IPS DF 19.7 (cell line): ENCODE measurements at places on chromosomes 2 and 18.

DNA sequence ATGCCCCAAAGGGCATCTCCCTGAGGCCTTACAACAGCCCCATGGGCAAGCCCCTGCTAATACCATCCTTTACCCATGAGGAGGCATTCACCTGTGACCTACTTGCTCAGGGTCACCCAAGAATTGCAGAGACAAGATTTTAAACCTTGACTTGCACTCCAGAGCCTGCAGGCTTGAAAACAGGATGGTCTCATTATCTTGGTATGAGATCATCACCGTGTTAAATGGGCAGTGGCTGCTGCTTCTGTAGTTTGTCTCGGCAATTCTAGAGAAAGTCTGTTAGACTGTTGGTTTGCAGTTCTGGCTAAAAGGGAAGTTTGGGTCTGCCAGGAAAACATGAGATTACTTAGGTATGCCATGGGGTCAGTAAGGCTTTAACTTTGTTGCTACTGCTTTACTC lies 698.9 kb downstream of the GALR1 start:
- DNase-seq = no peak

DNA sequence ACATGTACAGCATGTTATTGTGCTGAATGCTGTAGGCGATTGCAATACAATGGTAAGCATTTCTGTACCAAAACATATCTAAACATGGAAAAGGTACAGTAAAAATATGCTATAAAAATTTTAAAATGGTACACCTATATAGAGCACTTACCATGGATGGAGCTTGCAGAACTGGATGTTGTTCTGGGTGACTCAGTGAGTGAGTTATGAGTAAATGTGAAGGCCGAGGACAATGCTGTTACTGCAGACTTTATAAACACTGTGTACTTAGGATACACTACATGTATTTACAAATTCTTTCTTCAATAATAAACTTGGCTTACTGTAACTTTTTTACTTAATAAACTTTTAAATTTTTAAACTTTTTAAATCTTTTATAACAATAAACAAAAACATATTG lies 473.4 kb upstream of the UBE2E3 start:
- DNase-seq = no peak

- DNase-seq = no peak
These were observed 26.5 kb downstream of the LYPD6B start for GRCh38 chr2:149064856-149065630.

DNA sequence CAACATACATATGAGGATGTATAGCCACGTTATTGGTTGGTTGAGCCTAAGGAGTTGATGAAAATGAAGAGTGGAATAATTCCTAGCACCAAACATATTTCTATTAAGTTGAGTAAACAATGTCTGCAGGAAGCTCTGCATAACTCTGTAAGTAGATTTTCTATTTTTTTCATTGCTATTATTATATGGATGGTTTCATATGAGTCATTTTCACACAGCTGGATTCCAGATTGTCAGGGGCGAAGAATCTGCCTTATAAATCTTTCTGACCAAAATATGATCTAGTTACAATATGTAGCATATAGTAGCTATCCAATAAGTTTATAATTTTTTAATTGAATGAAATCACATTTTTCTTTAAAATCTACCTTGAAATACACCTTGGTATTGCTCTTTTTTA lies 468.0 kb upstream of the PKDCC start:
- DNase-seq = no peak

DNA sequence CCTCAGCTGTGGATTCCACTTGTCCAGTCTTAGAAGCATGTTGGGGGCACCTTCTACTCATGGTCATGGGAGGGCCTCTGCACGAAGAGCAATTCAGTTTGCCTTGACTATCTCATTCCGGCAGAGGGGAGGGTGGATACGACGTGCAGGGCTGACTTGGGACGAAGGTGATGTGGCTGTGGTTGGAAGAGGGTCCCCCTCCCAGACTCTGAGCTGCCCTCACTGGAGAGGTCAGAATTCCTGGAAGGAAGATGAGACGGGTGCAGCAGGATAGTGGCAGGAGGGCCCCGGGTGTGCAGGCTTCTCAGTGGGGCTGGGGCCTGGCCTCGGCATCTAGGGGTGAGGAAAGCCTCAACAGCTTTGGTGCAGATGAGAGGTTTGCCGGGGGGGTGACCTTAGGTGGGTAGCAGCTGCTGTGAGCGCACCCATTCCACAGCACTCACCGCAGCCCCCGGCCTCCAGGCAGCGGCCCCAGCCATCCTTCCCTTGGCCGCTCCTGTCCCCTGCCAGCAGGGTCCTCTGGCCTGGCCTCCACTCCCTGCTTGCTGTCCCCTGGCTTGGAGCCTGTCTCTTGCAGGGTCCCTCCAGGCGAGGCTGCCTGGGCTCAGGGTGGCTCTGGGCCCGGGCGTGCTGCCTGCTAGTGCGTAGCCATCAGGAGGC lies 3.2 kb downstream of the RNPEPL1 start:
- no peak for DNase-seq

DNA sequence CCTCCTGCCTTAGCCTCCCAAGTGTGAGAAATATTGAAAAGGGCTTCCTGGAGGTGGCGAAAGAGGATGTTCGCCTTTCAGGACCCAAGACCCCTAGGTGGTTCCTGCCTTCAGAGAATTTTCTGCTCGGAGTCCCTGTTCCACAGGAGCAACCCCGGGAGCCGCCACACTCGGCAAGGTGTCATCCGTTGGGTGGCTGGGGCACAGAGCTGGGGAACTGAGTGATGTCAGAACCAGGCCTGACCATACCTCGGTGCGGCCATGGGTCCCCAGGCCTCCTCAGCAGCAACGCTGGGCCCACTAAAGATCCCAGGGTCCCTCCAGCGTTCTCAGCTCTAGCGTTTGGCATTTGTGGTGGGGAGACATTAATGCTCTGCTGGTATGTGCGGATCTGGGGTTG lies 23.7 kb upstream of the TAF1B start:
- no peak for DNase-seq

DNA sequence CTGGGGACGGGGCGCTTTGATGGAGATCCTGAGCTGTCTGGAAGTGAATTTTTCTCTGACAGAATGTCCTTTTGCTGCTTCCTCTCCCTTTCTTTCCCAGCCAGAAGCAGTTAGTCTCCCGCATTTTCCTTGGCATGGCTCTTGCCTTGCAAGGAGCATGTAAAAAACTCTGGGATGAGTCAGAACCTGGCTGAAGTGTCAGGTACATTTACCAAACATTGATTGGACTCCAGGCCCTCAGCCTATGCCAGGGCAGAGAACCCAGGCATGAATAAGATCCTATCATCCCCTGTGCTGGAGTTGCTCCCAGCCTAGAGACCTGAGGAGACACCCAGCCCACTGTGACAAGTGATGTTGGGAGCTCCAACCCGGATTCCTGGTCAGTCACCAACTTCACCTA lies 21.6 kb downstream of the STON1 start:
- no peak for DNase-seq

- DNase-seq = no peak
These were observed 27.6 kb downstream of the STAT1 start for GRCh38 chr2:190986221-190986953.

GRCh38 chr2:54564439-54564838 lies 108.3 kb downstream of the SPTBN1 start:
- DNase-seq = no peak

DNA sequence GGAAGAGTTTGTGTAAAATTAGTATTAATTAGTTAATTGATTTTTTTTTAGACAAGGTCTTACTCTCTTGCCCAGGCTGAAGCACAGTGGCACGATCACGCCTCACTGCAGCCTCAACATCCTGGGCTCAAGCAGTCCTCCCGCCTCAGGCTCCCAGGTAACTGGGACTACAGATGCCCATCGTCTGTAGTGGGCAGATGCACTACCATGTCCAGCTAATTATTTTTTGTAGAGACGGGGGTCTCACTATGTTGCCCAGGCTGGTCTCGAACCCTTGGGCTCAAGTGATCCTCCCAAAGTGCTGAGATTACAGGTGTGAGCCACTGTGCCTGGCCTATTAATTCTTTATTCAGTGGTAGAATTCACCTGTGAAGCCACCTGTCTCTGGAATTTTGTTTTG lies 41.1 kb downstream of the UBE2F start:
- no peak for DNase-seq

DNA sequence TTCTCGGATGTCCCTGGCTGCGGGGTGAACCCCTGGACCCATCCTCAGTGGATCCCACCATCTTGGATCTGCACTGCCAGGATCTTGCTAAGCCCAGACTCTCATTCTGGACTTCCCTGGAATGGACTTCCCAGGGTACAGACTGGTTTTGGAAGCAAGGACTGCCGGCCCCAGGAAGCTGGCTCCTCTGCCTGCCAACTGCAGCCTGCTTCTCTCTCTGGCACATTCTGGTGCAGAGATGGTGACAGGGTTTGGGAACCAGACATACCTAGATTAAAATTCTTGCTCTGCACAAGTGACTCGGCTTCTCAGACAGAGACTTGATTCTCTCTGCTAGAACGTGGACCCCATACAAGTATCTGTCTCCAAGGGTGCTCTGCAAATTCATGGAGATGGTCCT lies 29.4 kb downstream of the ACKR3 start:
- DNase-seq = no peak

DNA sequence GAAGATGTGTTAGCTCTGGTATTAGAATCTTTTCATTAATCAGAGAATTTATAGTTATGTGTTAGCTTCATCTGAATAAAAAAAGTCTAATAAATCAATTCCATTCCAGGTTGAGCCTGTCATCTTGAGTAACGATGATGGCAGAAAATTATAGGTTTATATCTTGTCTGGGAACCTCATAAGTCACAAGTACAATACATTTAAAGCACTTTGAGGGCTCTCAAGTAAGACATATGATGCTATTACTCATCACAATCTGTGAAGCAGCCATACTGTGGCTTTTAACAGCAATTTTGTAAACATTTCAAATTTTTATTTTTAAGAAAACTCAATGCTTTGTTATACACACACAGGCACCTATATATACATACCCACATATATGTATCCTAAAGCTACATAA lies 484.1 kb upstream of the VRK2 start:
- no peak for DNase-seq

GRCh38 chr2:8049851-8050571 lies 631.8 kb upstream of the ID2 start:
- no peak for DNase-seq

DNA sequence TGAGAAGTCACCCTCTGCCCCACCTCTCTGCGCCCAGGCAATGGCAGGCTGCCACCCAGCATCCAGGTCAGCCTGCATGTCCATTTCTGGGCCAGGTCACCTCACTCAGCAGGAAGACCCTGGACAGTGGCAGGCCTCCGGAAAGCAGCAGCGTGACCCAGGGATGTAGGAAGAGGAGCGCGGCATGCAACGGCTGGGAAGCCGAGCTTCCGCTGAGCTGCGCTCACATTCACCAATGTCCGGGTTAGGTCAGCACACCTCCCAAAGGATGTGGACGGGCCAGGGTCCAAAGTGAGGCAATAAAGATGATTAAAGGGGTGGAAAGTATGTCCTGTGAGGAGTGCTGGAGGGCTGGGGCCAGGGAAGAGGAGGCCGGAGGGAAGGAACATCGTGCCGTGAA lies 174.5 kb downstream of the CTIF start:
- no peak for DNase-seq

DNA sequence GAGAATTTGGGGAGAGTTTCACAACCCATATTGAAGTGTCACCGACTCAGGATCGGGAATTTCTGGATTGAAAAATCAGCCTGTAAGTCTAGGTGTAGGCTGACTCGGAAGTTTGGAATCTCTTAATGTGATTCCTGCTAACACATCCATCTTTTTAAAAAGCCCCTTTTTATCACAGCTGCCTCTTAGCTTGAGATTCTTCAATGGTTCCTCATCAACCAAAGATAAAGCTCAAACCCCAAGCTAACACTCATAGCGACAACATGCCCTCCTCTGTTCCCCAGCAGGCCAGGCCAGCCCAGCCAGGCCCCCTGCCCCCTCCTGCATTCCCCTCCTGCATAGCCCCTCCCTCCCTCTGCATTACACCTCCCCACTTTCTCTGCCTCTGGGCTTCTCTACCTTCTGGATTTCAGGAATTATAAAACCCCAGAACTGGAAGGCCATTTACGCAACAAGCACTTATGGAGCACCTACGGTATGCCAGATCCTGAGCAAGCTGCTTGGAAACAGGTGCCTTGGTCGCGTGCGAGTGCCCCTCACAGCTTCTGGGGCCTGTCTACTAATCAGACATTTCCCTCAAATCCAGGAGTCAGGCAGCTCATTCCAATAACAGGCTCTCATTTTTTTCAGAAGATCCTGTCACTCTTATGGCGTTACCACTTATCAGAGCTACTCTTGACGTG lies 63.4 kb downstream of the EMX1 start:
- no peak for DNase-seq

GRCh38 chr2:201343559-201343958 lies 13.6 kb downstream of the FLACC1 start:
- no peak for DNase-seq

DNA sequence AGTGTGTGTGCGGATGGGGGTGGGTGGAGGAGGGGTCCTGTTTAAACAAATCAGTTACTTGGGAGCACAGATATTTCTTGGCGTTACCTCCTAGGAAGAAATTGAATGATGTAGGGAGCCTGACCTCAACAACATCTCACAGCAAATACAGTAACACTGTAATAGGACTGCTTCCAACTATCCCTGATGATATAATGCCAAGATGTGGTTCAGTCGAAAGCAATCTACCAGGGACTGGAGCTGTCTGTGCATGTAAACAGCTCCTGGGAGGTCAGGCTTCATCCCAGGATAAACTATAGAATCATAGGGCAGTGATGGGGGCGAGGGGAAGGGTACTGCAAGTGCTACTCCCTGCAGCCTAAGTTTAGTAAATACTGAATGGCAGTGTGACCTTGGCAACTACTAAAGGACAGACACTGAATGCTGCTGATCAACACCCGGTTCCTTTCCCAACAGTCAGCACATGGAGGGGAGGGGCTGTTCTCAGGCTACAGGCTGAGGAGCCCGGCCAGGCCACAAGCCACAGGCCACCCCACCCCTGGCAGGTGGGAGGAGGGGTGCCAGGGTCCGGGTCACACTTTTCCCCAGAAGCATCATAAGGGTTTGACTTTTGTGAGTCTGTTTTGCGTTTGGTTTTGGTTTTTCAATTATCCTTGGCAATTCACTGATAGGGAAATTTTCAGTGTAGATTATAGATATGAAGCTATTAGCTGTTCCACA lies 85.3 kb upstream of the ZNF397 start:
- DNase-seq = no peak

DNA sequence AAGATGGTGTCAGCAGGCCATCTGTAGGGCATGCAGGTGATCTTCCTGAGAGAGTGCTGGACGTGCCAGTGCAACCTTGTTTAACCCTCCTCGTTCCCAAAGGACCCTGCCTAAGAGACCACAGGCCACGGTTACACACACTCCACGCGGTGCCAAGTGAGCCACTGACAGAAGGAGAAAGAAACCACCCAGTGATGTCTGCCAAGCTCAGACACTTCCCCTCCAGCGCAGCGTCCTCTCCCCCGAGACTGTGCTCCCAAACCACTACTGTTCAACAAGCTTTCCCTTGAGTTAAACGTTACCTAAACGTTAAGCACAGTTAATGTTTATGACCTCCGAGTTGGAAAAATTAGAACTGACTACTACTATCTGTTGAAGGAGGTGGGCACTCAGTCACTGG lies 119.1 kb upstream of the NCK2 start:
- DNase-seq = no peak

DNA sequence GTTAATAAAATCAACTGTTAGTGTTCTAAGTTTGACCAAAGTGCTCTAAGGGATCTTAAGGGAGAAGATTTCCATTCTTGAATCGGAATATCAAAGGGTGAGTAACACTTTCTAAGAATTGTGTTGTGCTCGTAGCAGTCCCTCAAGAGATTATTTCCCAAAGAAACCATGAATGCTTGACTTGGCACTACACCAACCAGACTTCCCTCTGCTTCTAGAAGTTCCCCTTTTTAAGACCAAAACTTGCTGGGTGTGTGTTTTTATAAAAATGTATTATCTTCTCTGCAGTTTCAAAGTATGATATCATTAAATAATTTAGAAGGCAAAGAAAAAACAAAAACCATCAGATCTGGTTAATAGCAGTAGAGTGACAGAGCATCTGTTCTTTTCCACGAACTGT lies 522.0 kb upstream of the FAM98A start:
- DNase-seq = no peak
